Activated CD4-positive, CD25-positive, alpha-beta regulatory T cell (primary cell): ENCODE measurements at places on chromosomes 7 and 10.

DNA sequence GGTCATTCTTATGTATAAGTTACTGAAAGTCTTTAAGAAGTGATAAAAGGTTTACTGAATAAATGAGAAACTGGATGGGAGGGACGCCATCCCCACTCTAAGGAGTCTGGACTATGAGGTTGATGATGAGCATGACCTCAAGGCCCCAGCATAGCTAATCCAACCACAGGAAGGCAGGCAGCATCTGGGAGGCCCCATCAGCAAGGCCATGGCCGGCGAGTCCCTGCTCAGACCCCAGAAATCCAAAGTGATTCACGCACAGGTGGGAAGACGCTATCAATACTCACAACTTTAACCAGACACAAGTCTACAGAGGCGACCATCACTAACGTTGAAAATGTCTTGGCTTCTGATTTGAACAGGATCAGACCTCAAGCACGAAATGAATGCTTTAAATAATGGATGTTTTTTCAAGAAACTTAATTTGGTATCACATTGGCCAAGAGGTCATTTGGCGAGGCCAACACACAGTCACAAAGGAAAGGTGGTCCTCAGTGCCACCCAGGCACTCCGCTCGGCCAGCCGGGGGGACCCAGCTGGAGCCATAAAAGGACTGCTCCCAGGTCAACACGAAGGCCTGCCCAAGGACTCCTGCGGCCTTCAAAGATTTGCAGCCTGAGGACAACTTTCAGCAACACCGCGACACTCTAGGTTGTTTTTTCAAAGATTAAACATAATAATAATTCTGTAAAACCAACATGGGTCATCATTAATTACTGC lies 228.5 kb downstream of the PTPRN2 start:
- DNase-seq = no peak

DNA sequence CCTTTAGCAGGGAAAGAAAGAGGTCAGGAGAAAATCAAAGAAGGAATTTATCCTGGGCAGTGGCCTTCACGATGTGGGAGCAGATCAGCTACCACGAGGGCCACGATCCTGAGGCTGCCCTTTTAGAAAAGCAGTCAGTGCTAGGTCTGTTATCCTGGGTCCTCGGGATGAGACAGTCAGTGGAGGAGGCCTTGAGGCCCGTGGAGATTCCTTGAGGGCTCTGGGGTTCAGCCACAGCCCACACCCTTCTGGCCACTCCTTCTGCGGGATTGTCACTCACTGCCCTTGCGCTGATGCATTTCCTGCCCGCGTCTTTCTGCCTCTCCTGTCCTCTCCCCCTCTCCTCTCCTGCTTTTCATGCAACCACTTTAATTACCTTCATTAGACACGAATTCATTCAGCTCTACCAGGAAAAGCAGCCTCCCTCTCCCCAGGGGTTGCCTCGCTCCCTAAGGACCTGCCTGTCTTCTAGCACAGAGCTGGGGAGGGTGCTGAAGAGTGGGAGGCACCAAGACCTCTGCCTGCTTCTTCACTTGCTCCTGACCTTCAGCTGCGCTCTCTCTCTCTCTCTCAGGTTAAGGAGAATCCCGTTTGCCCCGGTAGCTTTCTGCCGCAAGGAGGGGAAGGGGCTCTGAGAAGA lies 42.6 kb upstream of the LRRC4 start:
- no peak for DNase-seq

GRCh38 chr10:112526139-112526538 lies 79.1 kb downstream of the VTI1A start:
- no peak for DNase-seq

- no peak for DNase-seq
Measured at GRCh38 chr7:129197771-129198170, 9.3 kb downstream of the SMO start.

DNA sequence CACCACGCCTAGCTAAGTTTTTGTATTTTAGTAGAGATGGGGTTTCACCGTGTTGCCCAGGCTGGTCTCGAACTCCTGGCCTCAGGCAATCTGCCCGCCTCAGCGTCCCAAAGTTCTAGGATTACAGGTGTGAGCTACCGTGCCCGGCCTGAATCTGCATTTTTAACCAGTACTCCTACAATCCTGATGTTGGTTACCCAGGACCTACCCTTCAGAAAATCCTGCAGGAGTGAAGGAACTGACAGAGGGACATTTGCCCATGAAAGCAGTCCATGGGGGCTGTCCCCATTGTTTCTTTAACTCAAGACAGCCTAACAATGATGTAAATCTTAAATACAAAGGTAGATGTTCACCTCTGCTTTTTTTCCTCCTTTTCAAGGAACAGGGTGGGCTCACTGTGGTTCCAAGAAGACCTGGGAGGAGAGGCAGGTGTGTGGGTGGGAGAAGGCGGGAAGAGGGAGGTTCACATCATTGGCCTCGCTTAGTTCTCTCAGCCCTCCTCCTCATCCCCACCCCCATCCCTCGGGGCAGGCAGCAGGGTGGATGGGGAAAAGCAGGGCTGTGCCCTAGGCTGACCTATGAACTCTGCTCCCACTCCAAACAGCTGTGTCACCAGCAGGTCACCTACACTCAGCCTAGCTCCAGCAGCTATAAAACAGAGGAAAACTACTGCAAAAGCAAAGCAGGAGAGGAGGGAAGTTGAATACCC lies 13.5 kb downstream of the LRRC20 start:
- DNase-seq = no peak

GRCh38 chr10:78865538-78865875 lies 203.3 kb upstream of the ZMIZ1 start:
- DNase-seq = no peak

- DNase-seq = no peak
Measured at GRCh38 chr10:31426401-31426800, 107.4 kb downstream of the ZEB1 start.

- DNase-seq = no peak
Measured at GRCh38 chr7:143384661-143385631, 3.8 kb downstream of the ZYX start.

DNA sequence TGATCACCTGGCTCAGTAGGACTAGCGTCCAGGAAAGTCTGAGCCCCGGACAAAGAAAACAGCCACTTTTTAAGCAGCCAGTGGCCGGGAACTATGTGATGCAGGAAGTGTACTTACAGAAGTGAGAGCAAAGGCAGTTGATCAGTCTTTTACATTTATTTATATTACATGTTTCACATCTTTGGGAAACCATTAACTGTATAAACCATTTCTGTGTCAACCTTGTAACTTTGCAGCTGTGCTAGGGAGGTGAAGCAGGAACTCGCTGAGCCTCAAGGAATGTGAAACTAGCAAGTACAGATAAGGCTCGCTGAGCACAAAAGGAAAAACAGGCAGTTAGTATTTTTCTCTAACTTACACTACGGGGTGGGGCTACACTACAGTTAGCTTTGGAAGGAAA lies 39.9 kb upstream of the HECW1 start:
- DNase-seq = no peak

DNA sequence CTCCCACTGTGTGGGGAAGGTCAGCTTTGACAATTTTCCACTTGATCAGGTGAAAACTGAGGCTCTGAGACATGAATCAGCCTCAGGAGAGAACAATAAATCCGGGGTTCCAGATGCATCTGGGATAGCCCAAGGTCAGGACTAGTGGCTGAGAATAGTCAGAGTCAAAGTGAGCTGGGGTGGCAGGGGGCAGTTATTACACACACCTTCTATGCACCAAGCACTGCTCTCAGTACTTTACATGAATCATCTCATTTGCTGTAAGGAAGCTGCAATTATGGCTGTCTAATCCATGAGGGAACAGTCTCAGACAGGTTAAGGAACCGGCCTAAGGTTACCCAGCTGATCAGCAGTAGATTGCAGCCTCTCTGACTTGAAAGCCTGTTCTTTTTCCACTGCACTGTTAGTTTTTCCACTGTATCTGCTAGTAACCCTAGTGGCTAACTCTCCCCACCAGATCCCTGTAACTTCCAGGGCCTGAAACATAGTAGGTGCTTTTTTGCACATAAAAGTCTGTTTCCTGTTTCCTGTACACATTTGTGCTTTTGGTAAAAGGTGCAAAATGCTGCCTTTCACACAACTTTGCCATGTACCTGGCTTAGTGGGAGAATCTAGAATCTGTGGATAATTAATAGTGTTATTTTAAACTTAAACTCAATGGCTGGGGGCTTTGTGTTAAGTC lies 125.9 kb downstream of the EMX2 start:
- DNase-seq = no peak

GRCh38 chr7:151860771-151861170 lies 16.1 kb downstream of the PRKAG2 start:
- no peak for DNase-seq

GRCh38 chr7:94223375-94224084 lies 171.2 kb upstream of the COL1A2 start:
- DNase-seq = no peak

GRCh38 chr10:15439341-15439842 lies 68.3 kb upstream of the FAM171A1 start:
- DNase-seq = no peak

GRCh38 chr10:14182781-14183180 lies 147.9 kb downstream of the FRMD4A start:
- no peak for DNase-seq

- no peak for DNase-seq
Measured at GRCh38 chr10:79028056-79028430, 40.7 kb upstream of the ZMIZ1 start.

GRCh38 chr10:126147866-126148587 lies 240.2 kb downstream of the ADAM12 start:
- no peak for DNase-seq

DNA sequence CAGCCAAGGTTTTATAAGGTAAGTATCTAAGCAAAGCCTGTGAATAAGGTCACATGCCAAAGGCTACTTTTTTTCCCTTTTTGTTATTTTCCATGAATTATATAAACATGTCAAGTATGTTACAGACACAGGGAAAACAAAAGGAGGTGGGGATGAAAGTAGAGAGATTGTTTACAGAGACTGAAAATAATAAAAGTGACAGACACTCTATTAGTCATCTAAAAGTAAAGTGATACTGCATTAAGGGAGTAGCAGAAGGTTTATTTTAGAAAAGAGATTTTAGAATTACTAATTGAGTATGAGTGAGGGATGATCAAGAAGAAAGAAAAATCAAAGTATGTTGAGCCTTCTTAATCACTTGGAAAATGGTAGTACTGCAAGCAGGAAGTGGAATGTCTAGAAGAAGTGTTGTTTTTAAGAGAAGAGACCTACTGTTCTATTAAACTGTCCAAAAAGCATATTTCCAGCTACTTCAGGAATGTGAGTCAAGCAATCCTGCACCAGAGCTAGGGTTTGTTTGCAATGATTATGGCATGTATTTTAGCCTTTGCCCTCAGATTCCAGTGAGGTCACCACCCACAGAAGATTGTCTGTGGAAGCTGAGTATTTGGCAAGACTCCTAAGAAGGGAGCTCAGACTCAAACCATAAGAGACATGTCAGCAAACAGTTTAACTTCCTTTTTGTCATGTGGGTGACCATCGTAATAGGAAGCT lies 177.9 kb upstream of the PLXDC2 start:
- no peak for DNase-seq

- DNase-seq = no peak
Measured at GRCh38 chr7:140899883-140900282, 24.8 kb downstream of the BRAF start.

- no peak for DNase-seq
Measured at GRCh38 chr7:151063212-151063561, 3.8 kb downstream of the SLC4A2 start.
